ENCODE measurements at places on chromosomes 1 and 21. TPM values are rescaled to one million over a fixed set of nuclear protein-coding genes. Genes with fewer than 3 reads are reported as not detected.

The DPM3 gene
- 138 TPM for polyA plus RNA-seq

The SHISAL2A gene
- polyA plus RNA-seq: not detected

The RGS5 gene
- polyA plus RNA-seq: 23.7 TPM

DNA sequence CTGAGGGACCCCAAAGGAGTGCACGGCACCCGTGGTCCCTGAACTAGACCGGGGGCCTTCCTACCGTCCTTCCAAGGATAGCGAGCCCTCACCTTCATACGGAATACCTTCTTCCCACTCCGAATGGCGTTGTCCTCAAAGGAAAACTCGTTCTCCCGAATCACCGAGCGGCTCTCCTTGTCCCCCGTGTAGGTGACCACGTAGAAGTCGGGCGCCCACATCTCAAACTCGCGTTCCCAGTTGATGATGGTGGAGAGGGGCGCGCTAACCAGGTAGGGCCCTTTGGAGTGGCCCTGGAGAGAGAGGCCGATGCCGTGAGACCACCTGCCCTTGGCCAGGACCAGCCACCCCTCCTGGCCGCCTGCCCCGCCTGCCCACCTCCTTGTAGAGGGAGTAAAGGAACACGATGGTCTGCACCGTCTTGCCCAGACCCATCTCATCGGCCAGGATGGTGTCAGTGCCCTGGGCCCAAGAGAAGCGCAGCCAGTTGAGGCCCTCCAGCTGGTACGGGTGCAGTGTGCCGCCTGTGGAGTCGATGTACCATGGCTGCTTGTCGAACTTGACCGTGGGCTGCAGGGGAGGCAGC is 38.0 kb downstream of the CHD5 start:
- H3K4me3 ChIP-seq: no peak overlapping the region
- no peaks in the 10 kb centered on the region for H3K36me3 ChIP-seq
- no peaks in the 10 kb centered on the region for H3K4me1 ChIP-seq
- H3K27me3 ChIP-seq: peaks cover 35% of the 10 kb centered on the region

- H3K27me3 ChIP-seq: no peaks in the 10 kb centered on the region
- no peak overlapping the region for H3K27ac ChIP-seq
- DNase-seq: no peak
- H3K4me1 ChIP-seq: peaks cover 6% of the 10 kb centered on the region
- no peak overlapping the region for H3K4me3 ChIP-seq
- no peaks in the 10 kb centered on the region for H3K36me3 ChIP-seq
Measured at GRCh38 chr1:66450043-66450514, 83.9 kb upstream of the SGIP1 start.

- DNase-seq: no peak
- H3K4me3 ChIP-seq: no peak overlapping the region
- peaks cover 6% of the 10 kb centered on the region for H3K27me3 ChIP-seq
- H3K36me3 ChIP-seq: no peaks in the 10 kb centered on the region
Measured at GRCh38 chr21:37587635-37588177, 221.1 kb downstream of the DYRK1A start.

- peaks cover 32% of the 10 kb centered on the region for H3K27me3 ChIP-seq
- H3K36me3 ChIP-seq: no peaks in the 10 kb centered on the region
- H3K27ac ChIP-seq: no peak overlapping the region
- no peaks in the 10 kb centered on the region for H3K4me1 ChIP-seq
- no peak for DNase-seq
- no peak overlapping the region for H3K4me3 ChIP-seq
Measured at GRCh38 chr1:20096840-20097447, 22.4 kb downstream of the PLA2G2D start.

DNA sequence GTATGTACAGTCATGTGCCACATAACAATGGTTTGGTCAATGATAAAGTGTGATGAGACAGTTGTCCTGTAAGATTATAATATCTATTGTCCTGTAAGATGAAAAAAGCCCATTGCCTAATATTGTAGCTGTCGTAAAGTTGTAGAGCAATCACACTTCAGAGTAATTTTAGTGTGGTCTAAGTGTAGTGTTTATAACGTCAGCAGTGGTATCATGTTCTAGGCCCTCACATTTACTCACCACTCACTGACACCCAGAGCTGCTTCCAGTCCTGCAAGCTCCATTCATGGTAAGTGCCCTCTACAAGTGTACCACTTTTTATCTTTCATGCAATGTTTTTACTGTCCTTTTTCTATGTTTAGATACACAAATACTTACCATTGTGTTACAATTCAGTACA is 259.9 kb upstream of the RAB4A start:
- no peak overlapping the region for H3K27ac ChIP-seq
- no peak for DNase-seq
- no peaks in the 10 kb centered on the region for H3K4me1 ChIP-seq
- no peak overlapping the region for H3K4me3 ChIP-seq
- H3K36me3 ChIP-seq: no peaks in the 10 kb centered on the region
- peaks cover 2% of the 10 kb centered on the region for H3K27me3 ChIP-seq

DNA sequence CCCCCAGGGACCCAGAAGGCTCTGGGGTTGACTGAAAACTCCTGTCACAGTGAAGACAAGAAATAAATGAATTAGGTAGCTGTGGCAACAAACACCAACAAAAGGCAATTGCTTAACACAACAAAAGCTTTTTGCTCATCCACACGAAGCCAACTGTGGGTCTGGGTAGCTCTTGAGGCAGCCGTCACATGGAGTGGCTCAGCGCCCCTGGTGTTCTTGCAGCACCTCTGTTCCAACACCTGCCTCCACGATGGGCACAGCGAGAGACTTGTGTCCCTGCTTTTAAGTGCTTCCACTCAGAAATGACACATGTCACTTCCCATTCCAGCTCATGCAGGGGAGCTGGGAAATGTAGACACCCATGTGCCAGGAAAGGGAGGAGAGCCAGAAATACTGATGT is 364.5 kb upstream of the DUSP10 start:
- H3K4me1 ChIP-seq: peaks cover 4% of the 10 kb centered on the region
- no peaks in the 10 kb centered on the region for H3K27me3 ChIP-seq
- DNase-seq: no peak
- no peak overlapping the region for H3K27ac ChIP-seq

GRCh38 chr1:66271216-66271903 is 262.6 kb upstream of the SGIP1 start:
- no peaks in the 10 kb centered on the region for H3K27me3 ChIP-seq
- H3K4me3 ChIP-seq: peak overlapping the region; percentile 4

- H3K27ac ChIP-seq: no peak overlapping the region
- no peak overlapping the region for H3K4me3 ChIP-seq
- peaks cover 2% of the 10 kb centered on the region for H3K4me1 ChIP-seq
- no peak for DNase-seq
- peaks cover 35% of the 10 kb centered on the region for H3K36me3 ChIP-seq
Measured at GRCh38 chr21:37139154-37139553, 66.1 kb downstream of the TTC3 start.

DNA sequence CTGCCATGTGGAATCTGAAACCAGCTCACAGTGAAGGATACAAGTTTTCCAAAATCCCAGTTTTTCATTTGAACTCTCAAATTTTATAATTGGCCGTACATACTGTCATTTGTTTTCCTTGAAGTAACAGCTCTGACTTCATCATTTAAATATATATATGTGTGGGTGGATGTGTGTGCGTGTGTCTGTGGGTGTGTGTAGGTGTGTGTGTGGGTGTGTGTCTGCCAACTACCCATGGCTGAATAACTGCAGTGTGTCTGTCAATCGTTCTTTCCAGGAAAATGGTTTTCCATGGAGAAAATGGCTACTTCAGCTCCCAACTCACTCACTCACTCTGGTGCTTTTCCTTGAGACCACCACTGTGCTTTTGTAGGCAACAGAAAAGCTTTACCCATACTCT is 169.0 kb downstream of the PLPP3 start:
- no peak overlapping the region for H3K27ac ChIP-seq
- no peaks in the 10 kb centered on the region for H3K4me1 ChIP-seq
- H3K4me3 ChIP-seq: no peak overlapping the region
- H3K36me3 ChIP-seq: no peaks in the 10 kb centered on the region
- H3K27me3 ChIP-seq: no peaks in the 10 kb centered on the region
- no peak for DNase-seq

- DNase-seq: no peak
- no peak overlapping the region for H3K4me3 ChIP-seq
- H3K4me1 ChIP-seq: no peaks in the 10 kb centered on the region
- no peaks in the 10 kb centered on the region for H3K36me3 ChIP-seq
- H3K27me3 ChIP-seq: no peaks in the 10 kb centered on the region
- H3K27ac ChIP-seq: no peak overlapping the region
Measured at GRCh38 chr21:15326032-15326867, 261.4 kb upstream of the NRIP1 start.

- no peak overlapping the region for H3K4me3 ChIP-seq
- no peaks in the 10 kb centered on the region for H3K27me3 ChIP-seq
- H3K4me1 ChIP-seq: no peaks in the 10 kb centered on the region
- no peak overlapping the region for H3K27ac ChIP-seq
Measured at GRCh38 chr1:30511991-30512913, 211.1 kb downstream of the MATN1 start.

DNA sequence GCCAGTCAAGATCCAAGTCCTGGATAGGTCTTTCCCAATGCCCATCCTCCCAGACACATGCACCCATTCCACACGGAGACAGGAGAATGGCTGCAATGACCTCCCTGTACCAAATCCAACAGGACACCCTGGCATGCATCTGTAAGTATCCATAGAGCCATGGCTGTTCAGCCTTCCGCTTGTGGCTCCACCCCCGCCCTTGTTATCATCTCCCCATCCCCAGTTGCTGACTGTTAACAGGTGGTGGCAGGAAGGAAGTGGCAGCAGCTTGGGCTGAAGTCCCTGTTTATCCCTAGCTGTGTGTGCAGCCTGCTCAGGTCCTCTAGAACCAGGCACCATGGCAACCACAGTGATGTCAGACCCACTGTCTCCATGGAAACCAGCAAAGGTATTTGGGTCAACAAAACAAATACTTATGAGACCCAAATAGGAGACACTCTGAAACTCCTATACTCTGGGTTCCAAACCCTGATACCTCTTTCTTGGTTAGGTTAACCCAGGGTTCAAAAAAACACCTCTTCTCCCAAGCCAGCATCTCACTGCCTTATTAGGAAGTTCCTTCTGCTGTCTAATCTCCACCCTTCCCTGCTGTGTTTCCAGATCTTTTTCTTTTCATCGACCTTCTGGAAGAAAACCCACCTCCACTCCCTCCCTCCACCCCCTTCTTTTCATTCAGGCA is 721 bp downstream of the PBXIP1 start:
- peak; percentile 82 for DNase-seq
- H3K27ac ChIP-seq: no peak overlapping the region
- H3K4me1 ChIP-seq: peaks cover 11% of the 10 kb centered on the region
- H3K36me3 ChIP-seq: peaks cover 19% of the 10 kb centered on the region

GRCh38 chr21:36959020-36959835 is 7.2 kb downstream of the HLCS start:
- no peak overlapping the region for H3K27ac ChIP-seq
- H3K36me3 ChIP-seq: peaks cover 20% of the 10 kb centered on the region
- H3K4me3 ChIP-seq: no peak overlapping the region
- no peaks in the 10 kb centered on the region for H3K4me1 ChIP-seq
- H3K27me3 ChIP-seq: no peaks in the 10 kb centered on the region

- no peak overlapping the region for H3K27ac ChIP-seq
- DNase-seq: no peak
- H3K36me3 ChIP-seq: no peaks in the 10 kb centered on the region
- no peaks in the 10 kb centered on the region for H3K27me3 ChIP-seq
Measured at GRCh38 chr21:40333731-40334130, 466.5 kb downstream of the PCP4 start.

GRCh38 chr1:232548691-232549090 is 81.2 kb downstream of the SIPA1L2 start:
- peaks cover 11% of the 10 kb centered on the region for H3K4me1 ChIP-seq
- no peak overlapping the region for H3K4me3 ChIP-seq
- no peaks in the 10 kb centered on the region for H3K27me3 ChIP-seq

DNA sequence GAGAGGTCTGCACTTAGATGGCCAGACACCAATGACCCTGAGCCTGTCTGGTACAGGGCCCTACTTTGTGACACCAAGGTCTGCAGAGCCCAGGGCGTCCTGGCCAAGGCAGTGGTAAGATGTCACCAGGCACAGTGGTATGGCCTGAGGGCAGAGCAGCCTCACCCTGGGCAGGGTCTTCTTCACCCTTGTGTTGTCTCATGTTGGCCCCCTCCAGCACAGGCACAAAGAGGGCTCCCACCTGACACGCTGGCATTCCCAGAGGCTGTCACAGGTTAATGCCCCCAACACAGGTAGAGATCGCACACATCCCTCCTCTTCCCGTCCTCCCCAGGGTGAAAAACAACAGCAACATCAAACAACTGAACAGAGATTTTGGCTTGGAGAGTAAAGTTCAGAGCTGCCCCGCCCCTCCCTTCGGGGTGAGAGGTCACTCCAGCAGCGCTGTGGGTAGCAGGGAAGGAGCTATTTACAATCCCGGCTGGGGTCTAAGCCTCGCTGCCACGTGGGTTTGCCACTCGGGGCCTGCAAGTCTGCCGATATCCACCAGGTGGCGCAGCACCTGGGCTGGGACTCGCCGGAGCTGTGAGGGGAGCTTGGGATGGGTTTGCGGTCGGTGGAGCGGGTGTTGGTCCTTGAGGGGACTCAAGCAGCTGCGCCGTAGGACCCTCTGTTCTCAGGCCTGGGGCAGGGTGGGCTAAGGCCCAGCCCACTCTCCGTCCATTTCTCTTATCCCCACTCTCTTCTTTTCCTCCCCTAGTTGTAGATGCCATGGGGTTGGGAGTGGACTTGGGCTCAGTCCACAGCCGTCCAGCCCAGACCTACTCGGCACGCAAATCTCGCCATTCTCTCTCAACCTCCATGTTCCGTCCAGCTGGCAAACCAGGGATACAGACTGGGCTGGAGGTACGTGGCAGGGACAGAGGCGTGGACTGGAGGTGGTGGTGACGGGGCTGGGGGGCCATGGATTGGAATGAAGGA is 12.7 kb downstream of the EFNA3 start:
- H3K4me1 ChIP-seq: peaks cover 7% of the 10 kb centered on the region
- DNase-seq: peak; percentile 54
- H3K27ac ChIP-seq: no peak overlapping the region

DNA sequence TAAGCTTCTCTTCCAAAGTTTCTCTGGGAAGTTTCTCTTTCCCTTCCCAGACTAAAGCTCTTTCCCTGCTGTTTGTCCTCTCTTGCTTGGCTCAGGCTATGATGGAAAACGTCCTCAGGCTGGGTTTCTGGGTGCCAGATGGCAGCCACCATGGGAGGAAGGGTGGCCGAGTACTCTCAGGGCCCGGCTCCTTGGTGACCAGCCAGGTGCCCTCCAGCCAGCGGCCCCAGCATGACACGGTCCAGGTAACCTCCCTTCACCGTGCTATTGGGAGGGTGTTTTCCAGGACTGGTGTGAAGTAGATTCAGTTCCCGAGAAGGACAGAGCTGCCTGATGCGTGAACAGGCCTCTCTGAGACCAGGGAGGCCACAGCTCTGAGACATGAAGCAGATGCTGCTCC is 60.3 kb downstream of the KIF26B start:
- no peaks in the 10 kb centered on the region for H3K4me1 ChIP-seq
- no peaks in the 10 kb centered on the region for H3K36me3 ChIP-seq
- no peaks in the 10 kb centered on the region for H3K27me3 ChIP-seq
- H3K27ac ChIP-seq: no peak overlapping the region

GRCh38 chr1:31412205-31412604 is 808 bp upstream of the SERINC2 start:
- H3K4me3 ChIP-seq: no peak overlapping the region
- no peak for DNase-seq
- H3K4me1 ChIP-seq: peaks cover 42% of the 10 kb centered on the region
- peaks cover 4% of the 10 kb centered on the region for H3K36me3 ChIP-seq
- no peaks in the 10 kb centered on the region for H3K27me3 ChIP-seq

- H3K4me3 ChIP-seq: no peak overlapping the region
- H3K27me3 ChIP-seq: peaks cover 5% of the 10 kb centered on the region
- no peaks in the 10 kb centered on the region for H3K36me3 ChIP-seq
- H3K4me1 ChIP-seq: no peaks in the 10 kb centered on the region
Measured at GRCh38 chr1:3290915-3291314, 163.6 kb upstream of the ARHGEF16 start.
